ENCODE measurements at places on chromosomes 7 and 10.

GRCh38 chr10:71741671-71742070, 22.1 kb upstream of the C10orf105 start:
- DNase-seq = no peak

DNA sequence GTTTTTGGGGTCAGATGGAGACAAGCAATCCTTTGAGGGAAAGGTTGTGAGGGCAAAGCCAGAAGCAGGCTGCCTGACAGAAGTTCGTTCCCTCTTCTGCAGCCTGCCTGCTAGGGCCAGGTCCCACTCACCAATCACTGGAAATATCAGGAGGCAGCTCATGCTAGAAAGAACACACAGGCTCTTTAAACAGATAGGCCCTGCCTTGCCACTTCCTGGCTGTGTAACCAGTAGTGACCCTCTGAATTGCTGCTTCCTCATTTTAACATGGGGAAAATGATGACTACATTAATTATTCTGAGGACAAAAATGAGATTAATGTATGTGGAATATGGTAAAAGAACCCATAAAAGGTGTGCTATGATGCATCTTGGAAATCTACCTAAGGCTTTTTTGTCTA, 50.5 kb upstream of the MRLN start:
- no peak for DNase-seq

DNA sequence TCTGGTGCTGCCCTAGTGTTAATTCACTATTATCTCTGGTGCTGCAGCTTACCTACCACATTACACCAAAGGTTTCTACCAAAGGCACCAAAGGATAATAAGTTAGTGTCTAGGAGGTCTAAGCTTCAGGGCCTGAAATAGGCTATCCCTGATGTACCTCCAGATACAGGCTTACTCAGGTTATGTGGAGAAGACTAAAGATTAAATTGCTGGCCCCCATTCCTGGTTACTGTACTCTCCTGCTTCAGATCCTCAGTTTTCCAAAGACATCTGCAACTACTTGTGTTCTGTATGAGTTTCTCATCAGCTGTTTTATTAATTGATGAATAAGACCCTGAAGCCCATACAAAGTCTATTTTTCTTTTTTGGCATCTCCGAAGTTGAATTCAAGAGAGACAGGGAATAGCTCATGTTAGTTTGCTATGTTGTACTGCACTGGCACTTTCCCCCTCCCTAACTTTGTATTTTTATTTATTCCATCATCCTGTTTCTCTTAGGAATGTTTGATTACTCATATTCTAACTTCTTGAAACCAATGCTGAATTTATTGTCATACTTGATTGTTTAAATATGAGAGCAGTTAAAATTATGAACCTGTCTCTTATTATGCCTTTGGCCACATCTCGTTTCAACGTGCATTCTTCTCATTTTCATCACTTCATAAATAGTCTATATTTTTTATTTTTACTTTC, 85.9 kb downstream of the PON1 start:
- no peak for DNase-seq

GRCh38 chr7:149147752-149148653, 750 bp downstream of the ZNF398 start:
- DNase-seq = peak; percentile 54

Data from stimulated activated effector memory CD8-positive, alpha-beta T cell treated with anti-CD3 and anti-CD28 coated beads, Interleukin-12 subunit alpha, Interleukin-12 subunit beta, amount 100 ng/mL, for 72 hours (primary cell).